ENCODE measurements at places on chromosomes 4 and X.

DNA sequence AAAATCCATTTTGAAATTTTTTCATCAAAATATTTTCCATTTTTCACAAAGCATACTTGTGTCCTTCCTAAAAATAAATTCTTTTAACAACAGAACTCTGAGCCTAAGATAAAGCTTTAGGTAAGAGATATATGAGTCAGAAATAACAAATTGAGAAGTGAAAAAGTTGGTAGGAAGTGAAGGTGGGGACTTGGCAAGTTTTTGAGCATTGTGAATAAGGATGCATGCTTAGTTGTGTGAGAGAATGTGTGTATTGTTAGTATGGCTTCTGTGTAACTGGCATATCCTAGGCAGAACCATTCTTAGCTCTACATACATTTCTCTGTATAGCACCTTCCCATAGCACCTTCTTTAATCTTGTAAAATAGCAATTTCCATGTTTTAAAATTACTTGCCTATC is 6.8 kb downstream of the ASB5 start:
- DNase-seq: no peak

DNA sequence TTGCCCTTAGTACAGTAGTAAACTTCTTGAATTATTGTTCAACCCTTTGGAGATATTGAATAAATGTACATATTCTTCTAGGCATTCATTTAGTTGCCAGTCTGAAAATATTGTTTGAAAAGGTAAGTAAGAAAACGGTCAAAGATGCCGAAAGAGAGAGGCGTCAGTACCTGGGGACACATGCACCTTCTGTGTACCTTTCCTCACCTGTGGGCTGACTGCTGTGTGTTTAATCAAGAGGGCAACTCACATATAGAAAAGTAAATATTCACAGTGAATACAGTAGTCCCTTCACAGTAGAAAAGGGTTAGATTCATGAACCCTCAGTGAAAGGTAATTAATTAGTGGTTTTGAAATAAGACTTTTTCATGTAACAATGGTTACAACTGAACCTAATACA is 6.9 kb downstream of the ANXA10 start:
- no peak for DNase-seq

GRCh38 chr4:80252953-80253352 is 13.5 kb upstream of the FGF5 start:
- no peak for DNase-seq

DNA sequence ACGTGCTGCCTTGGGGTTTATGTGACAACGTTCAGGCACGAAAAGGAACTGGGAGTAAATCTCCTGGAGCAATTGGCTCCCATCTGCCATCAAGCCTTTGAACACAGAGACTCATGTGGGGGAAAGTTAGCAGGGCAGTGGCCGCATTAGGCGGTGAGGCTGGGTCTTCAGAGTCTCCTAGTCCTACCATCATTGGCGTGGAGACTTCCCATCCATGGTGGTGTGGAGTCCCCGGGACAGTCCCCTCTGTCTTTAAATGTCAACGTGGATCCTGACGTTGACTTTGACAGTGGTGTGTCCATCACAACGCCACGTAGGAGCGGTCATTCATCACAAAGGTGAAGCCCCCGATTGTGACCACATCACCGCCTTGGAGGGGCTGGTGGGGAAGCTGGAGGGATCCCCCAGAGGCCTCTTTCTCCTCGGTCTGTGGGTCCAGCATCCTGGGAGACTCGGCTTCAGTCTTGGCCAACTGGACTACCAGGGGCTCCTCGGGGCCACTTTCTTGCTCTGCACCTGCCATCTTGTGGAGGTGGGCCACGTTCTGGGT is 21.8 kb downstream of the CRLF2 start:
- DNase-seq: no peak

DNA sequence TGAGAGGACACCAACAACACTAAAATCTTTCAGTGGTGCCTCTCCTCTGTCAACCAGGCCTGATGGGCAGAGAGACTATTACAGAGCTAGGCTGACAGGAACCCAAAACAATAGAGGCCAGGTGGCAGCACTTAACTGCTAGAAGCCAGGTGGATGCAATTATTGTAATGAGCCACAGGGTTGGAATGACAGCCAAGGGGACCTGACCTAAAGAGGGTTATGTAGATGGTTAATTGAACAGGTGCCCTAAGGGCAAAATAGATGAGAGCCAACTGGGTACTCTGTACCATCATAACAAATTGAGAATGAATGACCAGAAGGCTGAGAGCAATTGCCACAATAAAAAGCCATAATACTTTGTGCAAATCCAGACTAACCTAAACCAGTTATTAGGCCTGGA is 24.7 kb upstream of the FRAS1 start:
- DNase-seq: no peak

GRCh38 chrX:41441934-41442823 is 5.0 kb upstream of the NYX start:
- peak; percentile 76 for DNase-seq

Data from effector CD4-positive, alpha-beta T cell (primary cell).